ENCODE measurements at places on chromosomes 12 and 14.
A peak's percentile ranks its signal among the peaks of the same experiment; 100 is the strongest.

- DNase-seq: no peak
Observed at GRCh38 chr12:131785763-131786330, 42.3 kb upstream of the MMP17 start.

DNA sequence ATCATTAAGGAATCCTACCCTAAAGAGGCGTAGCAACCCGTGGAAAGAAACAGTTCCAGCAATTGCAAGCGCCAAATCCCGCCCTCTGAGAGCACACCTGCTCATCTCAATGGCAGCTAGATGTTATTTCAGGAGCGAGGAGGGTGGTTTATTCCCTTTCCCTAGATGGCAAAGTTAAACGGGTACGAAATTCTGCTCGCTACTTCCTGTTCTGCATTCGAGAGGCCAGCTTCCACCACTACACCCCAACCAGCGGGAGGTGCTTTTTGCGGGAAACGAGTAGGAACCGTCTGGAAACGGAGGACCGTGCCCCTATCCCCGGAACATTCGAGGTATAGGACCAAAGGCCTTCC, 536 bp downstream of the VPS29 start:
- peak; percentile 25 for DNase-seq

- no peak for DNase-seq
Observed at GRCh38 chr14:82755923-82756322, 1222.3 kb upstream of the SEL1L start.

DNA sequence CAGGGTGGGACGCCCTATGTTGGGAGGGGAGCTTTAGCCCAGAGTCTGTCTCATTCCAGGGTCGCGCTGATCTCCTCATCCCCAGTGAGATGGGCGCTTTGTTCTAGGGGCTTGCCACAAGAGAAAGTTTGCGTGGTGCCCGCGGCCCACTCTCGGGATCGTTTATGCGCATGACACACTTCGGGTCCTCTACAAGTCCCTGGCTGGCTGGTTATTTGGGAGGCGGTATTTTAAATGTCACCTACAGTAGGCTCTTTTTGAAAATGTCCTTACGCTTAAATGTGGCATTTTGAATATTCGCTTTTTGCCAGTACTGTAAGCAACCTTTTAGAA, 541 bp downstream of the GOLT1B start:
- DNase-seq: peak; percentile 35

DNA sequence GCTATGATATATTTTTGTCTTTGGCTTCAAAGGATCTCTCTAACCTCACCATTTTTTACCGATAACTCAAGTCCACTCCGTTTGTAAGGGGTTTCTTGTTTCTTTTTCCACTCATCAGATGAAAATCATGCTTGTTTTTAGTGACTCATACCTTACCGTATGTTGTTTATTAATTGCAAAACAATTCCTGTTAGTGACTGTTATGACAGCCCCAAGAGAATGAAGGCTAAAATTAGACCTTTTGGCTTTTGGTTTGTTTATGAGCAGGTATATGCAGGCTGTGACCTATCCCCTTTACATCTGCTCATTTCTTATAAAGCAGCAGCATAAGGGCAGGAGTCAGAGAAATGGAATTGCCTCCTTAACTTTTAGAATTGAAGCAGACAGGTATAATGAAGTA, 319.8 kb downstream of the CEP128 start:
- DNase-seq: peak; percentile 43

- DNase-seq: no peak
Observed at GRCh38 chr12:8064131-8064530, 2.0 kb downstream of the C3AR1 start.

- DNase-seq: peak; percentile 20
Observed at GRCh38 chr12:12396694-12397093, 39.8 kb downstream of the BORCS5 start.

DNA sequence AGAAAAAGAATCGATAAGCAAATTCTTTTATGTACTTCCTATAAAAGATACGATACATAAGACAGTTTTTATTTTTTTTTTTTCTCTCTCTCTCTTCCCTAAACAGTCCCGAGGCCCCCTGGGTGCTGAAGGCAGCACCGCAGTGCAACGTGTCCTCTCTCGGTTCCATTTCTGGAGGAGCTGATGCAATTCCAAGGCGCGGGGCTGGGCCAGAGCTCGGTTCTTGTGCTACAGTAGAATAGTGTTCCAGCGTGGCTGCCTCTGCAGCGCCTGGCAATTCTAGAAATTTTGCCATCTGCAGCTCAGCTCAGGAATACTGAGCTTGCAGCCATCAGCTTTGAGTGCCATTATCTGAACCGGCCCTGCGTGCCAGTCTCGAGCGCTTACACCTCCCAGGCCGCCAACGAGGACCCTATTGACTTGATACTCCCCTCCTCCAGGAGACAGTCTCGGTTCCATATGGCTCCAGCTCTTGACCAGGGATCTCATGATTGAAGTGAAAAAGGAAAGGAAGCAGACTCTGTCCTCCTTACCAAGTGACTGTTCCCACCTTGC, 630 bp downstream of the ALDH1L2 start:
- DNase-seq: peak; percentile 89

DNA sequence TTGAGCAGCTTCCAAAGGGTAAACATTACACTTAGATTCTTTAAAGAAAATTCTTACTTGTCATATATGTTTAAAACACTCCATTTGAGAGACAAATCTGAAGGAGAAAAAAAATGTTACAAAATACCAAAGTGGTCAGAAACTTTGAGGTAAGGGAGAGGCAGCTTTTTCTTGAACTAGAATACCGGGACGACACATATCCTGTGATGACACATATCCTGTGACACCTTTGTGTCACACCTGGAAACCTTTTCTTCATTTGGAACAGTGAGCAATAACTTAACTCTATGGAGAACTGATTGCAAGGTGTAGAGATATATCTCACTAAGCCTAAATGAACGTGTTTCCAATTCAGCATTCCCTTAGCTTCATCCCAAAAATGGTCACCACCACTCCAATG, 4.6 kb upstream of the GRIN2B start:
- no peak for DNase-seq

DNA sequence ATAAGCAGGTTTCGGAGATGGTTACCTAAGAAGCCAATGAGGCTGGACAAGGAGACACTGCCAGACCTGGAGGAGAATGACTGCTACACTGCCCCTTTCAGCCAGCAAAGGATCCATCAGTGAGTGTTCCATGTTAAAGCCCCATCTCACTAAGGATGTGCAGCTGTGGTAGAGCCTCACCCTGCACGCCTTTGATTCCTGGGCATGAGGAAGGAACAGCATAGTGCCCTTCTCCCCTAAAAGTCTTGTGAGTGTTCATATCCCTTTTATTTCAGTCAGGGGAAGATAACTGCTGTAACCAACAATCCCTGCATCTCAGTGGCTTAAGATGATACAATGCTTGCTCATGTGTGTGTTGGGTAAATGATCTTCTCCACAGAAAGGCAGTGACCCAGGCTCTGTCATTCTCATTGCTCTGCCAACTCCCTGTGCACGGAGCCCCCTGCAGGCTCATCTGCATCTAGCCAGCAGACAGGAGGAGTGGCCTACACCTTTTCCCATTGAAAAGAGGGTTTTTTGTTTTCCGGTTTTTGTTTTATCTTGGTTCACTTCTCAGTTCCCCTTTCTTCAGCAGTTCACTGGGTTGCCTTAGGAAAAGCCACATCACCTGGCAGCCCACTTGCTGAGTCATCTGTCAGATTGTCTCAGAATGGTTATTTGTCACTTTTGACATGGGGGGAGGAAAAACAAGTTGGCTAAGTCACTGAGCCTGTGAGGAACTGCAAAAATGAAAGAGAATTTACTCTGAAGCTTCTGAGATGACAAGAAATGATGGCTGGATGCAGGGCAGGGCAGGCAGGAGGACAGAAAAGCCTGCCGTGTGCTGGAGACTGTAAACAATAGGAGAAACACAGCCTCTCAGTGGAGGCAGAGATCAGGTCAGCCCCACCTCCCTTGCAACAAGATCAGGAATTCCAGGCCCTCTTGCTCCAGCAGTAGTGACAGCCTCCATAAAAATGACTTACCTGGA, 193.3 kb downstream of the ANO4 start:
- peak; percentile 32 for DNase-seq

DNA sequence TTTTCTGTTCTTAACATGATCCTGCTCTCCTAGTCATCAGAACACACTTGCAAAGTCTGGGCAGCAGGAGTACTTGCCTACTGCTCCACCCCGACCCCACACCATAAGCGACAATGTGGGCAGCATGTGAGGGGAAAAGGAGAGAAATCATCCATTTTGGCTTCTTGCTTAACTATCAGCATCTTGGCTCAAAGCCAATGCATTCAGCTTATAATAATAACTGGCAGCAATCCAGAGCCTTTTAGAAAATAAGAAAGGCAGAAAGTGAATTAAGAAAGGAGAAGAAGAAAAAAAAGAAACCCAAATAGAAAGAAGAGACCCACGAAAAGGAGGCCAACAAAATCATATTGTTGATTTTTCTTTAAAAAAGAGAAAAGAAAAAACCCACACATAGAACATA, 930.8 kb downstream of the BCL11B start:
- DNase-seq: no peak

GRCh38 chr12:124898200-124898922, 16.1 kb downstream of the UBC start:
- DNase-seq: no peak

DNA sequence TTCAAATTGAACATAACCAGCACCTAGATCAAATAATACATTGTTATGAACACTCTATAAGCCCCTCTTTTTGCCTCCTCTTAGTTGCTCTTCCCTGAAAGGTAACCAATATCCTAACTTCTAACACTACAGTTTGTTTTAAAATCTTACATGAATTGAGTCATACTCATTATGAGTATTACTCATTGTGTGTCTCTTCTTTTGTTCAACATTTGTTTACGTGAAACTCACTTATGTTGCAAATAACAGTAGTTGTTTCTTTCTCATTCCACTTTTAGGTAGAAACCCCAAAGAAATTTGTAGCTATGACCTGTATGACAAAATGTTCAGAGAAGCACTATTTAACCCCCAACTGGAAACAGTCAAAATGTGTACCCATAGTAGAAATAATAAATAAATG, 6.6 kb downstream of the LRRC9 start:
- no peak for DNase-seq

DNA sequence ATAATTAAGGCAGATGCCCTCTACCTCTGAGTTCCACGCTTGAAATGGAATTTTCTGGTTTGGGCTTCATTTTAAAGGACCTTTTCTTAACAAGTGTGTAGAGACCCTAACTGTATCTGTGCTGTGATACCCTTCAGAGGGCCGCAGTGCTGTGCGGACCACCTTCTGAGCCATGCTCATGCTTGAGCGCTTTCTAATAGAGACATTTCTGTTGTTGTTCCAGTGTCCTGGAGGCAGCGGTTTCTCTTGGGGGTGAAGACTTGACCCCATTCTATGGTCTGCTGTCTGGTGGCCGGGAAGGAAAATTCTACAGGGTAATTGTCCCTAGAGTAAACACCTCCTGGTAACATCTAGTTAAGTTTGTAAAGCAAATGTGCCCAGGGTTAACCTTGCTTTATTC, 46.7 kb upstream of the BCL7A start:
- no peak for DNase-seq

GRCh38 chr12:123713823-123714585, 1.9 kb downstream of the ATP6V0A2 start:
- DNase-seq: no peak

GRCh38 chr12:82517808-82518207, 159.5 kb downstream of the METTL25 start:
- DNase-seq: no peak

DNA sequence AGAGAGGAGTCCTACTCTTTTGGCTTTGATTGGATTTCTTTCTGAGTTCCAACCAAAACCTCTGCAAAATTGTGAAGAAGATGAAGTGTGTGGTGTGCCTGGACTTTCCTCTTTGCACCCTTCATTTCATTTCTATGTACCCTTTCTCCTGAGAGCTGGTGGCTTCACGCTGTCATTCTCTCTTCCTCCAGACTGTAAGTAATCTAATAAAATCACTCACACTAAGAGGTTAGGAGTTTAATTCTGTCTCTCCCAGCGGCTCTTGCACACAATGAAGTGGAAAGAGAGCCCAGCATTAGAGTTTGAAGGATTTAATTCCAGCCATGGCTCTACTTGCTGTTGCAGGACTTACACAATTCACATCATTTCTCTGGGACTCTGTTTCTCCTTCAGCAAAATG, 37.8 kb upstream of the CRADD start:
- DNase-seq: no peak

DNA sequence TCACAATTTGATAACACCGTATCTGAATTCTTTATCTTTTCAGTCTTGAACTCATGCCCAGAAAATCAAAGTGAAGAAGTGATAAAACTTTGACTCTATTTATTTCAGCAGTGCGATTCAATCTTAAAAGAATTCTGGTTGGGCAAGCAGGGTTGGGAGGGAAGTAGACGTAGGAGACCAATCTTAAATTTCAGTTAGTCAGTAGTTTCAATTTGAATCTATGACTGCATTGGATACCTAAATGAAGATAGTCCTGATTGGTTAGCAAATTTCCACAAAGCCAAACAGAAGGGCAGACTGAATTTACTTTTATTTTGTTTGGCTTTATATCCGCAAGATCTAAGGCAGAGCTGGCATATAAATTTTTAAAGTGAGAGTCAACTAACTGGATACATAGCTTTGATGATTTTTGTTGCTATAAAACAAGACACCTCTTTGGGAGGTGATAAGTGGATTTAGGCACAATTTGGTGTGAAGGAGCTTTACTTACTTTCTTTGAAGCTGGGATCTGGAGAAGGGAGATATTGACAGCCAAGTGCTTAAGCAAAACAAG, 2.6 kb downstream of the ACSS3 start:
- no peak for DNase-seq

GRCh38 chr12:49298160-49298559, 3.2 kb downstream of the PRPH start:
- no peak for DNase-seq

DNA sequence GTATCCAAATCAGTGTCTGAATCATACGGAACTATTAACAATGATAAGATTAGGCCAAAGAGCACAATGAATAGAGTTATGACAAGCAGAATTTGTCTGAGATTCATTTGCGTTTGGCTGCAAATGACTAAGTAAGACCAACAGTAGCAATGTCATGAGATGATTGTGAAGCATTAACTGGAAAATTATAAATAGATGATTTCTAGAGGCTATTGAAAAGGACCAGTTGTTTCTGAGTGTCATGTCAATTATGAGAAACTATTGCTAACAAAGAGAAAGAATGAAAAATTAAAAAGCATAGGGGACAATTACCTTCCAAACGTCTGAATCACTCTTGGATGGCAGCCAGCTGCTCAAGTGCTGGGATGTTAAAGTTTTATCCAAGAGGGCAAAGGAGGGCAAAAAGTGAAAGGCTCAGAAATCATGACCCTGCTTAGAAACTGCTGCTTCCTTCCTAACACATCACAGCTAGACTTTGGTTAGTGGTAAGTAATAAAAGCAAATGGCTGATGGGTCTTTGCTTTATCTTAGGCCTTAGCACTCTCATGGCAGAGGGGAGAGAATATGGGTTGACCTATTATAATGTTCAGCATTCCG, 89.0 kb downstream of the AKAP6 start:
- DNase-seq: peak; percentile 74

DNA sequence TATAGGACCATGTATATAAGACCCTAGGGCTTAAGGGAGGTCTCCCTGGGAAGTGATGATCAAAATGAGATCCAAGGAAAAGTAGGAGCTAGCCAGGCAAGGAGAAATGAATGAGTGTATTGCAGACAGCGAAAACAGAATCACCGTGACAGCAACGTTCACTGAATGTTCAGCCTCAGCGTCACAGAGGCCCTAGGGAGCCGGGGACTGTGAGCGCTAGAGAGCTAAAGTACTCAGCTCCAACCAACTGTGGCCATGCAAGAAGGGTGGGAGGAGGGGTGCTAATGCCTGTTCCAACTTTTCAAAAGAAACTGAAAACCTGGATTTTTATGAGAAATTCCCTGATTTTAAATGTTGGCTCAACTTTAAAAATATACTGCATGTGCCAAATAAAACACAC, 105.5 kb upstream of the CCND2 start:
- DNase-seq: no peak

- no peak for DNase-seq
Observed at GRCh38 chr14:32514681-32515080, 185.6 kb downstream of the AKAP6 start.

Measured in fibroblast of upper back skin (primary cell).